Sciatic nerve (tissue), 2 donors: ENCODE measurements at places on chromosomes 13 and 19. TPM values are rescaled to one million over a fixed set of nuclear protein-coding genes. Genes with fewer than 3 reads are reported as not detected.

GRCh38 chr19:21084343-21084742 lies 2.3 kb downstream of the ZNF714 start:
- DNase-seq: no peak

DNA sequence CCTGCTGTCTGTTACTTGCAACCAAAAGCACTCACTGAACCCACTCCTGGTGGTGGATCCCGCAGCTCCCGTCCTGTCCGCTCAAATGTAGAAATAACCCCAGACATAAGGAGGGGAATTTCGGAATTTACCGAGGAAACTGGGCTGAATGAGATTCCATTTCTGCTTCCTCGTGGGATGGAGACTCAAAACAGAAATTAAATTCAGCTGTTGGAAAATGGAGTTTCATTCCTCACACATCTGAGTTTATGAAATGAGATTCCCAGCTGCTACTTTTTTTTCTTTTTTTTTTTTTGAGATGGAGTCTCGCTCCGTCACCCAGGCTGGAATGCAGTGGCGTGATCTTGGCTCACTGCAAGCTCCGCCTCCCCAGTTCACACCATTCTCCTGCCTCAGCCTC lies 44.3 kb downstream of the COLGALT1 start:
- DNase-seq: no peak

Gene SEMA6B
- 28.2 TPM for total RNA-seq

Gene C19orf33
- total RNA-seq: 25.8 TPM

Gene RASIP1
- total RNA-seq: 28.0 TPM
